A673 (cell line): ENCODE measurements at places on chromosomes 12 and 14. TPM values are rescaled to one million over a fixed set of nuclear protein-coding genes. Genes with fewer than 3 reads are reported as not detected.
A peak's percentile ranks its signal among the peaks of the same experiment; 100 is the strongest.

PMCH gene
- total RNA-seq, result not detected in 2 replicates

ANO4 gene
- total RNA-seq, result 6.2 and 9.3 TPM in 2 replicates

- no peak overlapping the region for H3K4me3 ChIP-seq
- H3K36me3 ChIP-seq, result no peaks in the 10 kb centered on the region
- peaks cover under 1% of the 10 kb centered on the region for H3K4me1 ChIP-seq
Observed at GRCh38 chr14:90809530-90810312, 6.5 kb downstream of the TTC7B start.

DNA sequence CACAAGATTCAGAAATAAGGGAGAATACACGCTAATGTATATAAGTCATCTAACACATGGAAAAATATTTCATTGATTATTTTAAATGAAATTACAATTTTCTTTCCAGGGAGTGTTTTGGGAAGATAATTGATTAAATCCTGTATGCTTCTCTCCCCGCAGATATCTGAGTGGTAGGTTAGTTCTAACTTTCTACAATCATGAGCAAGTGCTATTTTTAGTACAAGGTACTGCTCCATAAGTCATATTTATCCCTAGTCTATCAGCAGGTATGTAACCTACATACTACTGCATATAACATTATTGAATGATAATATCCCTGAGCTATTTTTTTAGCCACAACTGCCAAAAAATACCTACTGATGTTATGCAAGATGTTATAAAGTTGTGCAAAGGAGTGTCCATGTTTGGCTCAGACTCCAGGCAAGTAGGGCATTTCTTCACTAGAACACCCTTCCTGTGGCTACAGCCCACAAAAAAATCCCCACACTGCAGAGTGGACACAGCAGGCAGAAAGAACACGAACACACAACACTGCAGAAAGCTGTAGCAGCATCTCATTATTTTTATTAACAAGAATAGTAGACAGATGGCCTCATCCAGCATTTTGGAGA lies 87.0 kb downstream of the SEC23A start:
- no peak overlapping the region for H3K4me3 ChIP-seq
- no peak for DNase-seq
- no peak overlapping the region for H3K27ac ChIP-seq
- no peaks in the 10 kb centered on the region for H3K36me3 ChIP-seq

DNA sequence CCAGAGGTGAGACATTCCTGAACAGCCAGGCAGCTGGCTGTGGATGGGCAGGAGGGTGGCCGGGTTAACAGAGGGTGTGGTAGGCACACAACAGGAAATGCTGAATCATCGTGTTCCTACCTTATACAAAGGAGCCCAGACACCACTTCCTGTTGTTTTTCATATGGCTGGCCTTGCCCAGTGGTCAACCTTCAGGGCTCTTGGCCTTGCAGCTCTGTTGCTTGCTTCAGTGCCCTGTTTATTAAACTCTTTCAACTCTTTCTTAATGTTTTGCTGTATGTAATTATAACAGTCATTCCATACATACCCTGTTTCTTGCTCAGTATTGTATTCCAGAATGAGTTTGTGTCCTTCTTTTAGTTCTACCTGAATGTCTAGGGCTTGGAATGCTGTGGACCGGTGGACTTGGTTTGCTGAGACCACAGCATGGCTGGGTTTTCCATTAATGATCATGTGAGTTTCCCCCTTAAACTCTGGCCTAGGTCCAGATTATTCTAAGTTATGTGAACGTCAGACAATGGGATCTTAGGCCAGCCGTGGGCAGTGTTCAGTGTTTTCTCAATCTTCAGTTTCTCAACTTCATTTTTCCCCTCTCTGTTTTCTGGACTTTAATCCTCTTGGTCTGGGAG lies 11.9 kb downstream of the CFAP54 start:
- peak overlapping the region; percentile 41 for H3K27ac ChIP-seq
- no peaks in the 10 kb centered on the region for H3K36me3 ChIP-seq
- no peaks in the 10 kb centered on the region for H3K27me3 ChIP-seq
- peaks cover 11% of the 10 kb centered on the region for H3K4me1 ChIP-seq

- H3K27ac ChIP-seq, result no peak overlapping the region
- H3K4me3 ChIP-seq, result no peak overlapping the region
- H3K27me3 ChIP-seq, result no peaks in the 10 kb centered on the region
Observed at GRCh38 chr12:71551529-71551928, 111.9 kb downstream of the LGR5 start.

- DNase-seq, result peak; percentile 88
- H3K36me3 ChIP-seq, result no peaks in the 10 kb centered on the region
- no peaks in the 10 kb centered on the region for H3K27me3 ChIP-seq
Observed at GRCh38 chr12:130948136-130948535, 5.6 kb upstream of the ADGRD1 start.

DNA sequence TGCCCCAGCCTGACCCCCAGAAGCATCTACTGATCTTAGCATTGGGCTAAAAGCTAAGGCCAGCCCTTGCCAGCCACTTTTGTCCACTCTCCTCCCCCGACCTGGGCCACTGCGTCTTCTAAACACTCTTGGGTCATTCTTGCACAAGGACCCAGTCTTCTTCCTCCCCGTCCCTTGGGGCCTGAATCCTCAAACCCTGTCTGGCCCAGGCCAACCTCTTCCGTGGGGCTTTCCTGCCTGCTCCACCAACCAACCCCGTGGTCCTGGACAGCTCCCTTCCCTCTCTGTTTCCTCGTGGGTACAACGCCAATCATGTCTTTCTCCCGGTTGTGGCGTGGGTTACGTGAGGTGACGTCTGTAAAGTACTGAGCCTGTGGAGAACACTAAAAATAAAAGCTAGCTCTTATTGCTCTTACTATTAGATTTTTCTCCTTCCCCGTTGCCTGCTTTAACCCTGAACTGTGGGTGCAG lies 21.5 kb downstream of the FAM222A start:
- DNase-seq, result no peak
- no peaks in the 10 kb centered on the region for H3K36me3 ChIP-seq
- H3K4me1 ChIP-seq, result peaks cover 21% of the 10 kb centered on the region
- H3K27ac ChIP-seq, result no peak overlapping the region
- no peak overlapping the region for H3K4me3 ChIP-seq
- H3K27me3 ChIP-seq, result no peaks in the 10 kb centered on the region

- no peak overlapping the region for H3K27ac ChIP-seq
- H3K4me3 ChIP-seq, result no peak overlapping the region
- no peaks in the 10 kb centered on the region for H3K4me1 ChIP-seq
- DNase-seq, result no peak
- no peaks in the 10 kb centered on the region for H3K36me3 ChIP-seq
Observed at GRCh38 chr12:74441872-74442271, 95.8 kb upstream of the ATXN7L3B start.

- no peak overlapping the region for H3K27ac ChIP-seq
- H3K36me3 ChIP-seq, result no peaks in the 10 kb centered on the region
- H3K27me3 ChIP-seq, result peaks cover 47% of the 10 kb centered on the region
- H3K4me3 ChIP-seq, result no peak overlapping the region
- DNase-seq, result no peak
- no peaks in the 10 kb centered on the region for H3K4me1 ChIP-seq
Observed at GRCh38 chr12:131066886-131067490, 113.3 kb downstream of the ADGRD1 start.
